ENCODE measurements at places on chromosomes 5 and 9.
A peak's percentile ranks its signal among the peaks of the same experiment; 100 is the strongest.

GRCh38 chr9:93225892-93226291 is 42.0 kb downstream of the WNK2 start:
- DNase-seq, result no peak
- H3K27me3 ChIP-seq, result no peaks in the 10 kb centered on the region
- H3K4me3 ChIP-seq, result no peak overlapping the region
- H3K4me1 ChIP-seq, result peaks cover 7% of the 10 kb centered on the region
- no peak overlapping the region for H3K27ac ChIP-seq

DNA sequence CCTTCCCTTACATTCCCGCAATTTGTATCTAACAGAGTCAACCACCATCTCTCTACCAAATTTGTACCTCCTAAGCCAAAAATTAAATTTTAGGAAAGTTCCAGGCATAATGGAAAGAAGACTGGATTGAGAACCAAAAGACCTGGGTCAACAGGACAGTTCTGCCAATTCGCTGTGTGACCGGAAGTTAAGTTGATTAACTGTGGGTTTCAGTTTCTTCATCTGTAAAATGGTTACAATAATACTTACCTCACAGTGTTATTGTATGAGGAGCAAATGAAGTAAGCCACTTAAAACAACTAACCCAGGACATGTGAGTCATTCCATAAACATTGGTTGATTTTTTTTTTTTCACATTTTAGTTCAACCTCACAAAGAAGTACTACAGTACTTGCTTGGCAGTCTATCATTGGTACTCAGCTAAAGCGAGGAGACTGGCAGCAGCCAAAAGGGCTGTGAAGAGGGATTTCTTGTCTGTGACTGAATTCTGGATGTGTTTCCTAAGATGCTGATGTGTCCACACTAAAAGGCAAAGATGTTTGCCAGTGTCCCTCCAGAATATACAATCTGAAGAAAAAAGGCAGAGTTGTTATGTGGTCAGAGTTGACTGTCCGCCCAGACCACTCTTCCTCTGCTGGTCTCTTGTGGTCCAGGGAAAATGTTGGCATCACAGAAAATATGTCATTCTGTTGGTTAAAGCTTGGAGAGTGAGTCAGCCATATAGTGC is 198.6 kb downstream of the TLE1 start:
- H3K4me3 ChIP-seq, result no peak overlapping the region
- no peak overlapping the region for H3K27ac ChIP-seq
- H3K27me3 ChIP-seq, result peaks cover 24% of the 10 kb centered on the region
- no peak for DNase-seq
- peaks cover 33% of the 10 kb centered on the region for H3K4me1 ChIP-seq

DNA sequence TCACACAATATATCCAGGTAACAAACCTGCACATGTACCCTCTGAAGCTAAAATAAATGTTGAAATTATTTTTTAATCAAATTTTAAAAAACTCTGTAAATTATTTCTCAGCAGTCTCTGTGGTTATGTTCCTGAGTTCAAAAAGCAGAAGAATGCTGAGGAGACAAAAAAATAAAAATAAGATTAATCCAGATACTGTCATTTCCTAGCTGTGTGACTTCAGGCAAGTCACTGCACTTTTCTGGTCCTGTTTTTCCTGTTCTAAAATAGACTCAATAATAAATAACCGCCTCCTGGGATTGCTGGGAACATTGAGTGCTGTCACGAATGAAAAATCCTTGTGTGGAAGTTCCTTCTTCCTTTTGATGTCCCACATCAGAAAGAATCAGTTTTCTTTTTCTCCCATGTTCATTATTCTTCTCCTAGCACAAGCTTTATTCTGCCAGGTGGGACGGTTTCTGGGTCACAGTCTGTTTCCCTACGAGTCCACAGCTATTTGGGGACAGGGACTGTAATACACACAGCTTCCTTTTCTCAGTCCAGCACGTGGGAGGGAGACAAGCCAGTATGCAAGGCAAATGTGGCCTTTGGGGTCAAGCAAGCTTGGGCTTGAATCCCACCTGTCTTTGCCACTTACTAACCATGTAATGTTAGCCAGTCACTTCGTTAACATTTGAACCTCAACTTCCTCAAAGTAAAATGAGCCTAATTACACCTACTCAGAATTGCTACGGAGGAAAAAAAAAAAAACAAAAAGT is 156.9 kb downstream of the TRIM32 start:
- no peaks in the 10 kb centered on the region for H3K36me3 ChIP-seq
- H3K27ac ChIP-seq, result no peak overlapping the region
- no peak for DNase-seq
- H3K4me1 ChIP-seq, result peaks cover 4% of the 10 kb centered on the region

DNA sequence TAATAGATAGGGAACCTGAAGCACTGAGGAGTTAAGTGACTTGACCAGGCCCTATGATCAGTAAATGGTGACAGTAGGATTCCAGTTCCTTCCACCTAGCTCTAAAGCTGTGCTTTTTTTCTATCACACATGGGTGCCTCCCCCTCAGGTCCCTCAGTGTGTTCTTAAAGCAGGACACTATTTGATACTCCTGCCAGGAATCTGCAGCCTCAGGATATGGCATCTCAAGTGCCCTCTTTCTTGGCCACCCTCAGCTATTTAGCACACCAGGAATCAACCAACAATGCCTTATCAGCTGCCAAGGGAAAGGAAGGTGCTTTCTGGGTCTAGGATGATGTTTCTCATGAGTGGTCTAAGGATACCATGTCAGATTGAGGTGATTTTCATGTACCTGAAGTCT is 49.1 kb downstream of the MACROH2A1 start:
- H3K27me3 ChIP-seq, result no peaks in the 10 kb centered on the region
- H3K4me3 ChIP-seq, result no peak overlapping the region
- H3K36me3 ChIP-seq, result peaks cover 32% of the 10 kb centered on the region
- no peak for DNase-seq

- H3K27ac ChIP-seq, result peak overlapping the region; percentile 13
- no peak overlapping the region for H3K4me3 ChIP-seq
- H3K4me1 ChIP-seq, result peaks cover 55% of the 10 kb centered on the region
- H3K36me3 ChIP-seq, result no peaks in the 10 kb centered on the region
- no peak for DNase-seq
These were observed 94.5 kb upstream of the CD180 start for GRCh38 chr5:67291066-67291465.

- no peak overlapping the region for H3K4me3 ChIP-seq
- DNase-seq, result no peak
- no peaks in the 10 kb centered on the region for H3K4me1 ChIP-seq
These were observed 56.0 kb upstream of the PCAT7 start for GRCh38 chr9:94498801-94499453.

DNA sequence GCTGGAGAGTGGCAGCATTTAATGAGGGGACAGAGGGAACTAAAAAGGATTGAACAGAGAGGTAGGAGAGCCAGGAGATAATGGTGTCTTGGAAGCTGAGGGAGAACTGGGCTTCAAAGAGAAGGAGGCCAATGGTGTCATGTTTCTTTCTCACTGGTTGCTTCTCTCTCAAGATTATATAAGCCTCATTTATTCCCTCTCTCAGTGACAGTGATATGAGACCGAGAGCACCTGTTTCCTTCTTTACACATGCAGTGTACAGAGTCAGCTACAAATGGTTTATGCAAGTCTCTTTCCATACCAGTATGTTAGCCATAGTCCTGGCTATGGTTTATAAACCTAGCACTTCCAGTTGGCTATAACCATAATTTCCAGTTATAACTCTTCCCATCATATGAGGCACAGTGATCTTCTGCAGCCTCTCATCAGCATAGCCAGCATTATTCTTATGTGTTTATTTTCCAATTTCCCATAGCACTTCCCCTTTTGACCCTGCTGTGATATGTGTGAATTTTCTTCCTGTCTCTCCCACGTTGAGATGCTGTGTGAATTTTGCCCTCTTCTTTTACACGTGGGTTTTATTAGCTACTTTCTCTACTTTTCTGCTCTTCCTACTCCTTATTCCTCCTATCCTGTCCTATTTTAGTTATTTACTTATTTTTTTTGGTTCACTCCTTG is 71.2 kb downstream of the UNC13B start:
- no peak for DNase-seq
- no peaks in the 10 kb centered on the region for H3K4me1 ChIP-seq

GRCh38 chr5:154743812-154744211 is 11.4 kb upstream of the LARP1 start:
- H3K4me3 ChIP-seq, result no peak overlapping the region
- H3K27ac ChIP-seq, result no peak overlapping the region
- no peaks in the 10 kb centered on the region for H3K27me3 ChIP-seq
- peaks cover 1% of the 10 kb centered on the region for H3K4me1 ChIP-seq
- no peaks in the 10 kb centered on the region for H3K36me3 ChIP-seq

DNA sequence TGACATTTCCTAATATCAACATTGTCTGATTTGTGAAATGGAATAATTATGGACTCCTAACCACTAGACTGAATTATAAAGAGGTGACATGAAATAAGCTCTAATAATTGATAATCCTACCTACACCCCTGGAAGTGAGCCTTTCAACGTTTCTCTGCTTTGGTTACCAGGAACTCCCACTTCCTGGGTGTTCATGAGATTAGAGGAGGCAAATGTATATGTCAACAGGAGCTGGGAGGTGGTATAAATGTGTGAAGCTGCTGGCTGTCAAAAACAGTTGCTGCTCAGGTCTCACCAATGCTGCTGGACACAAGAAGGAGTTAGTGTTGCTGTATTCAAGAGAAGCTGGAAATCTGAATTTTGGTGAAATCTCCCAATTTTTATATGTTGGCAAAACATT is 96.8 kb downstream of the CAMK4 start:
- H3K4me1 ChIP-seq, result no peaks in the 10 kb centered on the region
- no peaks in the 10 kb centered on the region for H3K36me3 ChIP-seq
- no peak overlapping the region for H3K4me3 ChIP-seq
- no peak for DNase-seq
- H3K27ac ChIP-seq, result no peak overlapping the region

GRCh38 chr9:10208691-10209069 is 404.1 kb downstream of the PTPRD start:
- H3K36me3 ChIP-seq, result no peaks in the 10 kb centered on the region
- H3K4me3 ChIP-seq, result peak overlapping the region; percentile 75
- H3K4me1 ChIP-seq, result peaks cover 6% of the 10 kb centered on the region
- no peak overlapping the region for H3K27ac ChIP-seq
- peaks cover 32% of the 10 kb centered on the region for H3K27me3 ChIP-seq

- no peaks in the 10 kb centered on the region for H3K36me3 ChIP-seq
- no peak overlapping the region for H3K4me3 ChIP-seq
- peaks cover 15% of the 10 kb centered on the region for H3K27me3 ChIP-seq
- DNase-seq, result no peak
- H3K4me1 ChIP-seq, result no peaks in the 10 kb centered on the region
These were observed 29.6 kb upstream of the SLC9A3 start for GRCh38 chr5:553874-554273.
